ENCODE measurements at places on chromosomes 1 and 21.

- DNase-seq, result peak; percentile 23
These were observed 3.3 kb upstream of the CNR2 start for GRCh38 chr1:23916209-23917131.

- no peak for DNase-seq
These were observed 143.0 kb downstream of the DNM3 start for GRCh38 chr1:171984262-171984661.

DNA sequence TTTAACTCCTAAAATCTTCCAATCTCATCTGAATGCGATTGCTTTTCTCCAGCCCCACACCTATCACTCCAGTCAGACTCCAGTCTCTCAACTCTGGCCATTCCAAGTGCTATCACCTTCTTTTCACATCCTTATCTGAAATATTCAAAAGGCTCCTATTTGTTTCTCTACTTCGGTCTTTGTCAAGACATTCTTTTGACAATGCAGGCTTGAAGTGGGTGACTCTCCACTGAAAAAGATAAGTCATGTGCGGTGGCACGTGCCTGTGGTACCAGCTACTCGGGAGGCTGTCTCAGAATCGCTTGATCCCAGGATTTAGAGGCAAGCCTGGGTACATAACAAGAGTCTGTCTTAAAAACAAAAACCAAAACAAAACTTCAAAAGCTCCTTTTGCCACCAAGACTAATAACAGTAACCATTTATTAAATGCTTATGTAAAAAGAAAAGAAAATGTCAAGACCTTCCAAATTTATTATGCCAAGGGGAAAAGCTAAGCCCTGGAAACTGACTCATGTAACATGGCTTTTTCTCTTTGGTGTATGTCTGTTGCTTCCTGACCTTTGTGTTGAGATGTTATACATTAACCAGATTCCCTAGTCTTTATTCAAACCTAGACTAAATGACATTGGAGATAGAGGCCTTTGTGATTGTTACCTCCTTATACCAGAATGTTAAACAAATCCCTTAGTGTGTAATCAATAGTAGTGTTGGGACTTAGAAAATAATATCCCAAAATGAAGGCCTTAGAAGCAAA, 3.6 kb downstream of the ALG14 start:
- no peak for DNase-seq

- DNase-seq, result no peak
These were observed 237.3 kb downstream of the FOXD2 start for GRCh38 chr1:47675047-47675675.

- no peak for DNase-seq
These were observed 63.0 kb downstream of the ROR1 start for GRCh38 chr1:63836830-63837229.

DNA sequence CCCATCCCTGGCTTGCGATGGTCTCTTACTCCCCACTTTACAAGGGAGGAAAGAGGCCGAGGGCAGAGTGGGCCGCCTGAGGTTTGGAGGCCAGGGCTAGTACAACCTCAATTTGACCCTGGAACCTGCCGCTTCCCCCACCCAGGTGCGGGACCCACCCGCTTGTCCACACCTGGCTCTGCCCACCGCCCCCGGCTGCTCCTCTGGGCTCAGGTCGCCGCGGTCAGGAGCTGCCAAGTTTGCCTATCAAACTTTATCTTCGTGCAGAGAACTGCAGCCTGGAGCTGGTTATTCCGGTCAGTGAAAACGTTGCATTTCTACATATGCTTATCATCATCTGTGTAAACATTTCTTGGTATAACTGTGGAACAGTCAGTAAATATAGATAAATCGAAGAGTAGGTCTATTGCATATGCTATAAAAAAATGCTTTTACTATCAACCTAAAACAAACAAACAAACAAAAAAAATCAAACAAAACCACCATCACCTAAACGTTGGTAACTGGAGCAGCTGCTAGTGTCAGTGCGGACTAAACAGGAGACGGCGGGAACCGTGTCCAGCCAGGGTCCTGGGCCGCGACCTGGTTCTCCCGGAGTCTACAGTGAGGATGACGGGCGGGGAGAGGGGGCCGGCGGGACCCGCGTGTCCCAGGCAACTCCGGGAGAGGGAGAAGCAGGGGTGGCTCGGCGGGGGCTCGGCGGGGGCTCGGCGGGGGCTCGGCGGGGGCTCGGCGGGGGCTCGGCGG, 906 bp upstream of the ADARB1 start:
- DNase-seq, result no peak

DNA sequence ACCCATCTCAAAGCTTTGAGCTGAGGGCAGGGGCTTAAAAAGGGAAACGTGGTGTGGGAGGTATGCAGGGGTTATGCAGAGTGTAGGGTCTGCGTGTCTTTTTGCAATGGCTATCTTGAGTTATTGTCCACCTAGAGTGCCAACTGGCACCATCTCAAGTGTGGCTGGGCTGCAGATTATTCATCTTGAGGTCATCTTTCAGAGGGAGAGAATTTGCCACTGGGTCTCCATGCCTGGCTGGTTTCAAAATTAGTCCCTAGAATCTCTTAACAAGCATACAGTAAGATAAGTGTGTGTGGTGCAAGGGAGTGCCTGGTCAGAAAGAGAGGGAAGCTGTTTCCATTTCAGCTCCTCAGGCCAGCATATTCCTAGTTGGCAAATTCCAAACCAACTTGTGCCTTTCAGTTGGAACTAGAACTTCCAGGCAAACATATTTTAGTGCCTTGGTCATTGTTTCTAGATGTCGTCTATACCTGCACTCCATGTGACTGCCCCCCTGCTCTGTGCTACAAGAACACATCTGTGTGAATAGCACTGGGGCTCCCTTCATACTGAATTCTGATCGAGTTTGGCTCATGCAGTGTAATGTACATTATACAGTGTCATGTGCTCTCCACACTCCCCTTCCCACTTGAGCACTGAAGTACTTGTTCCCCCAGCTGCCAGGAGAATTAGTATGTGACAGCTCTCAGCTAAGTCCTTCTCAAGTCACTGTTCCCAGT, 5.0 kb upstream of the OR2T8 start:
- no peak for DNase-seq

GRCh38 chr1:20290624-20291597, at the start of gene VWA5B1:
Gene VWA5B1 (plus strand): TSS chr1:20290875. CDS start chr1:20310602, 19,727 bp downstream.
- no peak for DNase-seq

DNA sequence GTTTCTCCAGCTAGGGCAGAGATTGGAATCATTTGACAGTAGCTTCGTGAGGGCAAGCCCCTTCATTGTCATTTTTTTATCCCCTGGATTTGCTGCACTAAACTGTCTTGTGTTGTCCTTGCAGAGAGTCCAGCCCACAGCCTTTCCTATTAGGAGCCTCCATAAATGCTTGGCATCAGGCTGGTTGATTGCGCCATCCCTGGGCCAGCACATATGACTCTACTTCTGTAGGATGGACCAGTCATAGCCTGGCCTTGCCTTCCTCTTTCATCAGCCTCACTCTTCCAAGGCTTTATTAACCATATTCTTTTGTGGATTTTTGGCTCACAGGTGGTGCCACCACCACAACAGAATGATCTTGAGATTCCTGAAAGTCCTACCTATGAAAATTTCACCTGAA, 31.4 kb downstream of the LY9 start:
- no peak for DNase-seq

- no peak for DNase-seq
These were observed 204.7 kb downstream of the BARHL2 start for GRCh38 chr1:90512441-90512840.

DNA sequence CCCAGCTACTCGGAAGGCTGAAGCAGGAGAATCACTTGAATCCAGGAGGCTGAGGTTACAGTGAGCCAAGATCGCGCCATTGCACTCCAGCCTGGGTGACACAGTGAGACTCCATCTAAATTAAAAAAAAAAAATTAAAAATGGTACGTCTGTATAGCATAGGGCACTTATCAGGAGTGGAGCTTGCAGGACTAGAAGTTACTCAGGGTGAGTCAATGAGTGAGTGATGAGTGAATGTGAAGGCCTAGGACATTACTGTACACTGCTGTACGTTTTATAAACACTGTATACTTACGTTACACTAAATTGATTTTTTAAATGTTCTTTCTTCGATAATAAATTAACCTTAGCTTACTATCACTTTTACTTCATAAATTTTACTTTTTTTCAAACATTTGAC, 183.6 kb downstream of the NR5A2 start:
- DNase-seq, result peak; percentile 52

DNA sequence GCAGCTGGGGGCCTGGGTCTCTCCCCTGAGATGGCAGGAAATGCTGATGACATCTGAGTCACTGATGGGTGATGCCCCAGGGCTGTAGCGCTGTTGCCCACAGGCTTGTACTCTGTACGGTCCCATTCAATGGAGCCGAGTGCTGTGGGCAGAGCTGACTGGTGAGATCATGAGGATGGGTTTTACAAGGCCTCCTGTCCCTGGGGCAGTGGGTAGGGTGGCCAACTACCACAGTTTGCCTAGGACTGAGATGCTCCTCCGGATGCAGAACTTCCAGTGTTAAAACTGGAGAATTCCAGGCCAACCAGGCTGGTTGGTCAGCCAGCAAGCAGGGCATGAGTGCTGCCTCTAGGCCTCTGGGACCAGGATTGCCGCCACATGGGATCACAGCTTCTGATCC, 9.2 kb downstream of the PHLDA3 start:
- DNase-seq, result no peak
